NCI-H446 (cell line): ENCODE measurements at places on chromosomes 1 and 21.

DNA sequence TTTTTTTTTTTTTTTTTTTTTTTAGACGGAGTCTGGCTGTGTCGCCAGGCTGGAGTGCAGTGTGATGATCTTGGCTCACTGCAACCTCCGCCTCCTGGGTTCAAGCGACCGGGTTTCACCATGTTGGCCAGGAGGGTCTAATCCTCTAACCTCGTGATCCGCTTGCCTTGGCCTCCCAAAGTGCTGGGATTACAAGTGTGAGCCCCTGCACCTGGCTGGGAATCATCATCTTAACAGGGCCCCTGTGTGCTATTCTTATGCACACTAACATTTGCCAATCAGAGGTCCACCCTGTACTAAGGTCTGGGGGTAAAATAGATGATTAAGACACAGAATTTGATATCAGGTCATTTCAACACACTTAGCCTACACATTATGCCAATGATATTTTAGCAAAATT, 278.7 kb upstream of the CHRM3 start:
- no peak for DNase-seq

GRCh38 chr1:203592156-203592555, 34.5 kb upstream of the ATP2B4 start:
- no peak for DNase-seq

- DNase-seq = no peak
Measured at GRCh38 chr1:78274814-78275213, 216.0 kb upstream of the PTGFR start.

GRCh38 chr1:100423832-100424337, 71.6 kb downstream of the CDC14A start:
- DNase-seq = no peak

DNA sequence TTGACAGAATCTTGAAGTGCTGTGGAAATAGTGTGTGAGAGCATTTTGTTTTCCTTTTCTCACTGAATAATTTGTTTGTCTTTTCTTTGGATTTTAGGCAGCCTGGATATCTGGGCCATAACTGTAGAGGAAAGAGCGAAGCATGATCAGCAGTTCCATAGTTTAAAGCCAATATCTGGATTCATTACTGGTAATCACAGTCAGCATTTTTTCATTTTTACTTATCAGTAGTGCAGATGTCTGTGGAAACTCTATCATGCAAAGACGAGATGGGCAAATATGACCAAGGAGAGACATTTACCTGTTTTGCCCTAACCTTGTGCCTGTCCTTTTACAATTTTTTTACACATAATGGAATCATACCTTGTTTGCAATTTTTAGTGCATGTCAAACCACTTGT, 78.8 kb downstream of the ITSN1 start:
- DNase-seq = no peak

- DNase-seq = no peak
Measured at GRCh38 chr1:155909894-155910293, 1.3 kb downstream of the RIT1 start.

- no peak for DNase-seq
Measured at GRCh38 chr1:150544204-150544603, 5.0 kb upstream of the ADAMTSL4 start.
